GM13977 (cell line): ENCODE measurements at places on chromosomes 7 and 10.

- DNase-seq, result no peak
These were observed 96.1 kb upstream of the RET start for GRCh38 chr10:42980553-42981357.

- no peak for DNase-seq
These were observed 20.4 kb downstream of the BRI3 start for GRCh38 chr7:98301693-98302470.

DNA sequence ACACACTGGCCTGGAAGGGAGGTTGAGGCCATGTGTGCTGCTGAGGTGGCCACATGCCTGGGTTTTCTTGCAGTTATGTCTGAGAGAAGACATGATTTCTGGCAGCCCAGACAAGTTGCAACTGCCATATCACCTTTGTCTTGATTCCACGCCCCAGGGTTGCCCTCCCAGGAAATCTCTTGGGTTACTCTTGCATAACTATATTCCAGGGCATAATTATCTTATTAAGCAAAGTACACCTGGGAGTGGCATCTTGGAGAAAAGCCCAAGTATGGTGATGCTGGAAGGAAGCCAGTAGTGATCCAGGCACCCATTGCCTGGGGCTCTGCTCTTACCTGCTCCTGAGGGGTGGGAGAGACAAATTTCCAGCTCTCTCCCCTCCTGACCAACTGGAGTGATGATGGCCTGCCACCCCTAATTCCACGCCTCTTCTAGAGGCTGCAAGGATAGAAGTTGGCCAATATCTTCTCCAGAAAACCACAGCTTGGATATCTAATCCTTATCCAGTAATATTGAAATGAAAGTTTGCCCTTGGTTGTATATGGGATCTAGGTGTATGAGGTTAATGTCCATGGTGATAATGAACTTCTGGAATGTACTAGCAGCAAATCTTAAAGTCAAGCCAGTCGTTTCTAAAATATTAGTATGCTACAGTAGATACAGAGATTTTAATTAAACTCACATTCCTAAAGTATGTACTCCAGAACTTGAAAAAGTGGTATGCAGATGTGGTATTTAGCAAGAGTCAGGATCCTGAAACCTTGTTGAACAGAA lies 5.0 kb downstream of the AKR1B10 start:
- DNase-seq, result no peak

GRCh38 chr7:12137283-12137682 lies 73.8 kb upstream of the TMEM106B start:
- DNase-seq, result no peak

GRCh38 chr7:140519007-140519399 lies 39.7 kb upstream of the MKRN1 start:
- no peak for DNase-seq

DNA sequence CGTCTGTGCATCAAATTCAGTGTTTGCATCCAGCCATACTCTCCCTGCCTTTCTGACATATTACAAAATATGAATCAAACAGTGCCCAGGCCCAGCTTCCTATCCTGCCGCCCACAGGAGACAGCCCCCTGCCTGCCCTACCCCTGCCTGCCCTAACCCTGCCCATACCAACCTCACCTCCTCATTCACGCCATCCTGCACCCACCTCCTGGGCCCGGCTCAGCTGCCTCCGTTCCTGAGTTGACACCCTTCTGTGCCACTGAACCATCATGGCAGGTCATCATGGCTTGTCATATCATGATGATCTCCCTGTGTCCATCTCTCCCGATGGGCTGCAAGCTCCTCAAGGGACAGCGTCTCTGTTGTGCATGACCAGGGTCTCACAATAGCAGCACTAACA lies 72.3 kb downstream of the TNS3 start:
- DNase-seq, result no peak
